ENCODE measurements at places on chromosomes 3 and 15. TPM values are rescaled to one million over a fixed set of nuclear protein-coding genes. Genes with fewer than 3 reads are reported as not detected.
A peak's percentile ranks its signal among the peaks of the same experiment; 100 is the strongest.

DNA sequence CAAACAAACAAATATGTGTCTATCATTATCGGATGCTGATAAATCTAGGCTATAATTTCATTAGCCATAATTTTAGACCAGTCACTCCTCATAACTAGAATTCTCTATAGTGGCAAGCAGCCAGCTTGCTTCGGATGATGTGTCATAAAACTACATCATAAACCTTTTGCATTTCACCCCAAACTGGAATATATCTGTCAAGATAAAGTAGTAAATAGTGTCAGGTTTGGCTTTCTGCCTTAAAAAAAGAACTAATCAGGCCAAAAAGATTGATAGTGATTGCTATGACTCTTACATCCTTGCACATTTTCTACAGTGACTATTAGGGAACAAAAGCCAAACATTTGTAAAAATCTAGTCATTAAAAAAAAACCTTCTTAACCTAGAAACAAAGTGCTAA is 51.0 kb downstream of the DPPA2 start:
- H3K4me3 ChIP-seq = no peak overlapping the region
- H3K27ac ChIP-seq = no peak overlapping the region
- H3K27me3 ChIP-seq = no peaks in the 10 kb centered on the region
- no peak for DNase-seq
- H3K4me1 ChIP-seq = no peaks in the 10 kb centered on the region

DNA sequence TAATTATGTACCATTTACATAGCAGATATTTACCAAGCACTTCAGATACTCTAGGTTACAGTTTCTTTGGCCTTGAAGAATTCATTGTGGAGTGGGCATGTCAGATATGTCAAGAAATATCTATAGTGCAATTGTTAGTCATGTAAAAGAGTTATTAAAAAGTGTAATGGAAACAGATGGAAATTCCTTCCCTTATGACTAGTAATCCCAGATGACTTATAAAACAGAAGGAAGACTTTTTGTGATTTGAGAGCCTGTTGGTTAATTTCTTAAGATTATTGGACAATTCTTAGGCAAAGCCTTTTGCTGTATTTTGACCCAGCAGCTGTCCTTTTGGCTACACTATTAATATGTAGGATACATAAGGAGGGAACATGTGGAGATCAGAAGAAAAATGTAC is 708.9 kb upstream of the NECTIN3 start:
- no peaks in the 10 kb centered on the region for H3K27me3 ChIP-seq
- H3K4me3 ChIP-seq = no peak overlapping the region
- H3K4me1 ChIP-seq = no peaks in the 10 kb centered on the region

DNA sequence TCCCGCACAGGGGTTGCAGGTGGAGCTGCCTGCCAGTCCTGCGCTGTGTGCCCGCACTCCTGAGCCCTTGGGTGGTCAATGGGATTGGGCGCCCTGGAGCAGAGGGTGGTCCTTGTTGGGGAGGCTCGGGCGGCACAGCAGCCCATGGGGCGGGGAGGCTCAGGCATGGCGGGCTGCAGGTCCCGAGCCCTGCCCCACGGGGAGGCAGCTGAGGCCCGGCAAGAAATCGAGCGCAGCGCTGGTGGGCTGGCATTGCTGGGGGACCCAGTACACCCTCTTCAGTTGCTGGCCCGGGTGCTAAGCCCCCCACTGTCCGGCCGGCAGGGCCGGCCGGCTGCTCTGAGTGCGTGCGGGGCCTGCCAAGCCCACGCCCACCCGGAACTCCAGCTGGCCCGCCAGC is 27.9 kb downstream of the NCK1 start:
- H3K4me3 ChIP-seq = no peak overlapping the region
- no peak overlapping the region for H3K27ac ChIP-seq
- H3K4me1 ChIP-seq = peaks cover 32% of the 10 kb centered on the region
- H3K27me3 ChIP-seq = no peaks in the 10 kb centered on the region

DNA sequence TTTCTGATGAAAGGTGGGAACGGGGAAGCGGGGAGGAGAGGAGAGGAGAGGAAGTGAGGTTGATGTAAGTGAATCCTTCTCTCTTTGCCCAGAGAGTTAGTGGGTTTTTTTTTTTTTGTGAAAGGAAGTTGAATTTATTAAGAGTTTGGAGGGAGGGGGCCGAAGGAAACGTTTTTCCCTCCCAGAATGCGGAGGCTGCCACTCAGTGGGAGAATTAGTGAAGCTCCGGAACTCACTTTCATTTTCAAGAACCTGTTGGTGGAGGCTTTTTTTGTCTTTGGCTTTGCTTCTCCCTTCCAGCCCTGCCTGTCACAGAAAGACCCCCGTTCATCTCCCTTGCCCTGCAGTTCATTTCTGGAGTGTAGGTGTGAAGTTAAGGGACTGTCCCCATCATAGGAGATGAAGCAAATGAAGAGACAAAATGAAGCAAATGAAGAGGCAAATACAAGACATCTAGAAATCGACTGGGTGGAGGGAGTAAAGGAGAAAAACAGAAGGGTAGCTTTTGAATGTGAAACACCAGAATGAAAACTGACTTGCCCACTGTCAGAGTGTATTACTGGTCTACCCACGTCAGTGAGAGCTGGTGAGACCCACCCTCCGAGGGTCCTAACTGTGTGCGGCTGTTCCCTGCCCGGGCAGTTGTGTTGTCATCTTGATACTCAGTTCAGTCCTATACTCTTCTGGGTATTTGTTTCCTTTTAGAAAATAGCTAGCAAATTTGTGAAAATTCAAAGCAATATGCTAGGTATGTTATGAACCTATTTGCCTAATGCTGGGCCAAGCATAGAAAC is 91.5 kb downstream of the ITPR1 start:
- H3K4me1 ChIP-seq = peaks cover 58% of the 10 kb centered on the region
- no peak for DNase-seq
- peak overlapping the region; percentile 34 for H3K4me3 ChIP-seq
- H3K27ac ChIP-seq = peak overlapping the region; percentile 25
- no peaks in the 10 kb centered on the region for H3K36me3 ChIP-seq

DNA sequence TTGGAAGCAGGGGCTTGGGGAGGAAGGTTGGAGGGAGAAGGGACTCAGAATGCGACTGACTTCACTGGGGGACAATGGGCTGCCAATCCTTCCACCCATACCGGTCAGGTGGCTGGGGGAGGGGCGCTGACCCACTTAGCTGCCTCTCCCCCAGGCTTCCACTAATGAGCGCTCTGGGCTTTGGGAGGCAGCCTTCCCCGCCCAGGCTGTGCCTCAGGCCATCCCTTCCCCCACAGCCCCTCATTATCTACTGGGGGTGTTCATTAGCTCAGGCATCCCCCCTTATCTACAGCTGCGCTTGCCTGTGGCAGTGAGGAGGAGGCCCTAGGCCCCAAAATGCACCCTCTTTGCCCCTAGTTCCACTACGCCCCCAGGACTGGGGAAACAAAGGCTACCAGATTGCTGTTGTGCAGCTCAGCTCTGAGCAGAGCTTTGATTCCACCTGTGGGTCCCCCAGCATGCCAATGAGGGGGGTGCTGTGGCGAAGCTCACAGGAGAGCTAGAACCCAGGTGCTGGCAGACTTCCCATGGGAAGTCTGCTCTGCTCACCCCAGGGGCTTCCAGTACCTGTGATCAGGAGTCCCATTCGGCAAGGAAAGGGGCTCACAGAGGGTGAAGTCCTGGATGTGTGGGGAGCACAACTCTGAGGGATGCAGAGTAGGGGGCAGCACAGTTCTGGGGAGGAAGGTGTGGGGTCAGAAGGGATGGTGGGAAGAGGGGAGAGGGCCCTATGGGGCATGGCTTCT is 29.4 kb upstream of the SEMA3F start:
- H3K4me3 ChIP-seq = no peak overlapping the region
- H3K4me1 ChIP-seq = peaks cover 33% of the 10 kb centered on the region
- DNase-seq = peak; percentile 33
- H3K27me3 ChIP-seq = no peaks in the 10 kb centered on the region
- peaks cover 7% of the 10 kb centered on the region for H3K36me3 ChIP-seq

DNA sequence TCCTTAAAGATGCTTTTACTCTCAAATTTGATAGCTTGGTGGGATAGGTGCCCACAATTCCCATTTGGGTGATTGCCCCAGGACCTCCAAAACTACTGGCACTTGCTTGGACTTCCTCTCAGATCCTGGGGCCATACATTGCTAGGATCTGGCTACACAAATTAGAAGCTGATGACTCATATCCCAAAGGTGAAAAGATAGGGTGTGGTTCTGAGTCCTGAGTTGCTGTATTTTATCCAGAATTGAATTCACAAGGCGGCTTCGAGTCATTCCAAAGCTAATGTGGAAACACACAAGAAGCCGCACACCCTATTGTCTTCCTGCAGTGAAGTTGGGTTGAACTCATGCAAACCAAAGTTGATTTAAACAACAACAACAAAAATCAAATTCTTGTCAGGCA is 53.4 kb downstream of the DUT start:
- DNase-seq = no peak
- no peaks in the 10 kb centered on the region for H3K27me3 ChIP-seq
- no peak overlapping the region for H3K27ac ChIP-seq
- no peak overlapping the region for H3K4me3 ChIP-seq
- no peaks in the 10 kb centered on the region for H3K36me3 ChIP-seq

- H3K27me3 ChIP-seq = no peaks in the 10 kb centered on the region
- H3K4me1 ChIP-seq = no peaks in the 10 kb centered on the region
- no peak overlapping the region for H3K27ac ChIP-seq
- no peaks in the 10 kb centered on the region for H3K36me3 ChIP-seq
- no peak for DNase-seq
These were observed 826.2 kb downstream of the ROBO1 start for GRCh38 chr3:78941587-78941986.

DNA sequence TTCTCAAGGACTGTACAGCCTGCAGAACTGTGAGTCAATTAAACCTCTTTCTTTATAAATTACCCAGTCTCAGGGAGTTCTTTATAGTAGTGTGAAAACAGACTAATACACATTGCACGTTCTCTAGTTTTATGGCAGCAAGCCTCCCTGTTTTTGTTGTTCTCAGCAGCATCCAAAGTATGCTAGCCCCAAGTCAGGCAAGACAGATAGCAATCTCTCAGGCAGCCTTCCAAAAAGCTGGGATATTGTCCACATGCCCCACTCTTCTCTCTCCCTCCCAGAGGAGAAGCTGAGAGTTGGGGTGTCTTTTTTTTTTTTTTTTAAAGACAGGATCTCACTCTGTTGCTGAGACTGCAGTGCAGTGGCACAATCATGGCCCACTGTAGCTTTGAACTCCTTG is 130.6 kb downstream of the ISL2 start:
- no peak for DNase-seq
- H3K4me3 ChIP-seq = no peak overlapping the region
- H3K4me1 ChIP-seq = no peaks in the 10 kb centered on the region

GRCh38 chr15:83762367-83762766 is 108.4 kb downstream of the ADAMTSL3 start:
- no peaks in the 10 kb centered on the region for H3K4me1 ChIP-seq
- no peaks in the 10 kb centered on the region for H3K27me3 ChIP-seq
- DNase-seq = no peak
- H3K4me3 ChIP-seq = no peak overlapping the region
- H3K27ac ChIP-seq = no peak overlapping the region

DNA sequence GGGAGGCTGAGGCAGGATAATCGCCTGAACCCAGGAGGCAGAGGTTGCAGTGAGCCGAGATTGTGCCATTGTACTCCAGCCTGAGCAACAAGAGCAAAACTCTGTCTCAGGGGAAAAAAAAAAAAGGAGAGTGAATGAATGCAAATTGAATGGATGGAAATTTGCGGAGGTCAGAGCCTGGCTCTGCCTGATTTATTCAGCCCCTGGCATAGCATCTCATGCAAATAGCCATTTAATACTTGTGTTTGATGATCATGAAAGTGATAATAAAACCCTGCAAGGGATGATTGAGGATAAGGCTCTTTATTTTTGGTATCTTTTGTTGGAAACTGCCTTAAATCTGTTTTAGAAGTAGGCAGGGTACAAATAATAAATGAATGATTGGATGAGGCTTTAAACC is 133.0 kb upstream of the SEMA6D start:
- DNase-seq = no peak
- no peak overlapping the region for H3K4me3 ChIP-seq

- DNase-seq = no peak
- H3K36me3 ChIP-seq = no peaks in the 10 kb centered on the region
- H3K4me3 ChIP-seq = no peak overlapping the region
- peaks cover 17% of the 10 kb centered on the region for H3K4me1 ChIP-seq
These were observed 172.3 kb upstream of the TSC22D2 start for GRCh38 chr3:150235799-150236198.

DNA sequence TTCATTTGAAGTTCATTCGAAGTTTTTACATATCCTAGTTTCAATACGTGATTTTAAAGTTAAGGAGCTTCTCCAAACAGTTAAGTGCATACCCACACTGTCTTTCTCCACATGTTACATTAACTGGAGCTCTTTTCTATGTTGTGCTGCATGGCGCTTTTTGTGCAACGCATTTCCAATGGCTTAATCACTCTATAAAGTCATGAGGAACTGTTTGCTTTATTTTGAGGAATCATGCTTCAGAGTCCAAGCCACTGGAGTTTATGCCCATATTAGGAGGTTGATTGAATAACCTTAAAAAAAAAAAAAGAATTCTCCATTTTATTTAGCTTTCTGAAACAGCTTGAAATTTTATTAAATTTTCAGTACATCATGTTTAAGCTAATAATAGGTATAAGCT is 109.4 kb upstream of the MBNL1 start:
- H3K36me3 ChIP-seq = no peaks in the 10 kb centered on the region
- H3K4me3 ChIP-seq = no peak overlapping the region
- H3K27me3 ChIP-seq = no peaks in the 10 kb centered on the region
- DNase-seq = no peak

GRCh38 chr3:13263770-13264467 is 156.2 kb downstream of the NUP210 start:
- H3K4me1 ChIP-seq = no peaks in the 10 kb centered on the region
- H3K36me3 ChIP-seq = no peaks in the 10 kb centered on the region
- no peak overlapping the region for H3K4me3 ChIP-seq
- peaks cover 3% of the 10 kb centered on the region for H3K27me3 ChIP-seq
- no peak for DNase-seq

DNA sequence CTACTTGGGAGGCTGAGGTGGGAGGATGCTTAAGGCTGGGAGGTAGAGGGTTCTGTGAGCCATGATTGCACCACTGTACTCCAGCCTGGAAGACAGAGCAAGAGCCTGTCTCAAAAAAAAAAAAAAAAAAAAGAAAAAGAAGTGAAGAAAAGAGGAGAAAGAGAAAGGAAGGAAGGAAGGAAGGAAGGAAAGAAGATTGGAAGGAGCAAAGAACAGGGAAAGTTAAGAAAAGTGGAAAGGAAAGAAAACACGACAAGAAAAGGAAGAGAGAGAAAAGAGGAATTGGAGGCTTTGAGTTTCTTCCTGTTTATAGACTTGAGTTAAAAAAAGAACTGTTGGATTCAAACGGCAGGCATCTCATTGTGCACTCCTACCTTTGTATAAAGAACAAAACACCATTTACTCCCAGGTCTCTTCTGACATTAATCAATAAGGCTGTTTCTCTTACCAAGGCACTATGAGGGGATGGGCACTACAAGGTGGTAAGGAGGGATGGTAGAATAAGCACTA is 73.5 kb downstream of the EDEM1 start:
- H3K4me3 ChIP-seq = no peak overlapping the region
- no peak overlapping the region for H3K27ac ChIP-seq
- no peak for DNase-seq

GRCh38 chr15:37100966-37101215 is 542 bp upstream of the MEIS2 start:
- H3K4me1 ChIP-seq = peaks cover 4% of the 10 kb centered on the region
- peaks cover 39% of the 10 kb centered on the region for H3K27me3 ChIP-seq
- peak overlapping the region; percentile 91 for H3K27ac ChIP-seq
- H3K4me3 ChIP-seq = peak overlapping the region; percentile 56

- DNase-seq = no peak
- H3K4me1 ChIP-seq = no peaks in the 10 kb centered on the region
- no peaks in the 10 kb centered on the region for H3K27me3 ChIP-seq
- no peak overlapping the region for H3K4me3 ChIP-seq
These were observed 176.4 kb downstream of the ISL2 start for GRCh38 chr15:76512971-76513370.

ZNF717 gene
- 12.3 TPM for total RNA-seq

GNAT1 gene
- total RNA-seq = not detected
